ENCODE measurements at places on chromosomes 16 and 17.

DNA sequence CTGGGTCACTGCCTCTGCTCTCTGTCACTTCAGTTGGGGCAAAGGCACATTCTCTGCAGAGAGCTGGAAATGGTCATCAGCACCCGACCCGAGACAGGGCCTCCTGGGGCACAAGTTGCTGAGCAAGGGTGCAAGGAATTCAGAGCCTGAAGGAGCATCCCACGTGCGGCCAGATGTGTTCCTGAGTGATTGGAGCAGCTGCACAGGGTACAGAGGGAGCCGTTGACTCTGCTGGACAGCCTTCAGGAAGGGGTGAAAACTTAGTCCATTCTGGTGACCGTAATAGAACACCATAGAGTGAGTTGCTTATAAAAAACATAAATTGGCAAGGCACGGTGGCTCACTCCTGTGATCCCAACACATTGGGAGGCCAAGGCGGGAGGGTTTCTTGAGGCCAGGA, 106.8 kb downstream of the CCDC182 start:
- DNase-seq: no peak

DNA sequence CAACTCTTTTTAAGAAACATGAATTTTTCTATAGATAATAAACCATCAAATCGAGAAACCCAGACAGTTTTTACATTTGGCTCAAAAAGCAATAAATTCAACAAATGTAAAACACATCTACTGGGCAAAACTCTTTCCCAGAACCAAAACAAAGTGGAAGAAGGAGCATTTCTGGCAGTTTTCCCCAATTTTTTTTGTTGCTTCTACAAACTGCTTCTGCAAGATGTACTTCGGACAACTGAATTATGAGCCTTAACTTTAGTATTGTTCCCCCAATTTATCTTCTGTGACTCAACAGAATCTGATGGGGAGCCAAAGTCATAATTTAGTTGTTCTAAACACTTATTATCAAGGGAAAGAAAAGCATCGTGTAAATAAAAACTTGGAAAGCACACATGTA, 1047.2 kb downstream of the CDH11 start:
- DNase-seq: no peak

DNA sequence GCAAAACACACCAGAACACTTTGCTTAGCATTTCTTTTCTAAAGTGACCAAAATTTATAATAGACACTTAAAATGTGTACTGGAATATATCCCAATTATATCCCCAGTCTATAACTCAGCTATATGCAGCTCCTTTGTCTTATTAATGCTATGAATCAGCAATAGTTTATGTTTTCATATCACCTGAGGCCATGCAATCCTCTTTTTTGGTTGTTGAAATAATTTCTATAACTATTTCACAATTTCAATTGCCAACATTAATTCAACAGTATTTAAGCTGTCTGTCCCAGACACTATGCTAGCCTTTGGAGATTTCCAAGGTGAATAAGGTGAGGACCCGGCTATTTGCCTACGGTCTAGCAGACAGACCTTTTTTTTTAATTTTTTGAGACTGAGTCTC, 17.2 kb upstream of the BMERB1 start:
- DNase-seq: no peak

GRCh38 chr17:37221865-37222264, 153.9 kb upstream of the C17orf78 start:
- no peak for DNase-seq

DNA sequence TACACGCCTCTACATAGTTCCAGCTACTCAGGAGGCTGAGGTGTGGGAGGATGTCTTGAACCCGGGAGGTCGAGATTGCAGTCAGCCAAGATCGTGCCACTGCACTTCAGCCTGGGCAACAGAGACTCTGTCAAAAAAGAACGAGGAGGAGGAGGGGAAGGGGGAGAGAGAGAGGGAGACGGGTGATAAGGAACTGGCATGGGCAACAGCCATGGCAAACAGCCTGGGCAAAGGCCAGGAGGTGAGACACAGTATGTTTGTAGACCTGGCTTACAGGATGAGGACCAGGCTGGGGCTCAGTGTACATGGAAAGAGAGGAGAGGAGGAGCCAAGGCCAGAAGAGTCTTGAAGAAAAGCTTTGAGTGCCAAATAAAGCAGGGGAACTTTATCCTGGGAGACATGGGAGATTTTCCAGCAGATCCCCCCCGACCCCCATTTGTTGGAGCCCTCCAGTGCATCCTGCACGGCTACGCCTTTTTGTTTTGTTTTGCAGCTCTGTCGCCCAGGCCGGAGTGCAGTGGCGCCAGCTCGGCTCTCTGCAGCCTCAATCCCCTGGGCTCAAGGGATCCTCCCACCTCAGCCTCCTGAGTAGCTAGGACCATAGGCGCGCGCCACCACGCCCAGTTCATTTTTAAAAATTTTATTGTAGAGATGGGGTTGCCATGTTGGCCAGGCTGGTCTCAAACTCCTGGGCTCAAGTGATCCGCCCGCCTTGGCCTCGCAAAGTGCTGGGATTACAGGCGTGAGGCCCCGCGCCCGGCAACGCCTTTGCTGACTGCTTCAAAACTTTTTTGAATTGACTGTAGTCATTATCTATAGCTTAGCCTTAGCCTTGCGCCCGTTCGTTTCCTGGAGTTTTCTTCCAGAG, 1.3 kb upstream of the ALKBH5 start:
- peak; percentile 8 for DNase-seq

DNA sequence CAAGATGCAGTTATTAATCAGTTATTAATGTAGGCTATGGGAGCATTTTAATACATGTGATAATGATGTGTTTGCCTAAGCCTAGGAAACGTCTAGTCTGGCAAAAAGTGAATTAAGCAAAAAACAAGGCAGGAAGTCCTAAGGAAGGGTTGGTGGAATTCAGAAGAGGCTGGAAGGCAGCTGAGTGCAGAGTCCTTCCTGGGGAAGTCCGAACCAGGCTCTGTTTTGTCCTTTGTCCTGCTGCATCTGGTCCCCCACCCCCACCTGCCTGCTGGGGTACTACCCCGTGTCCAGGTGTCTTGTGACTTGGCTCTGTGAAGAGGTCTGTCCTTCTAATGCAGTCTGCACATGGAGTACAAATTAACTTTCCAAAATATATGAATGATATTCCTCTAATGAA, 1.5 kb upstream of the MYH10 start:
- no peak for DNase-seq

GRCh38 chr16:6483469-6484033, 849.1 kb upstream of the RBFOX1 start:
- DNase-seq: no peak

DNA sequence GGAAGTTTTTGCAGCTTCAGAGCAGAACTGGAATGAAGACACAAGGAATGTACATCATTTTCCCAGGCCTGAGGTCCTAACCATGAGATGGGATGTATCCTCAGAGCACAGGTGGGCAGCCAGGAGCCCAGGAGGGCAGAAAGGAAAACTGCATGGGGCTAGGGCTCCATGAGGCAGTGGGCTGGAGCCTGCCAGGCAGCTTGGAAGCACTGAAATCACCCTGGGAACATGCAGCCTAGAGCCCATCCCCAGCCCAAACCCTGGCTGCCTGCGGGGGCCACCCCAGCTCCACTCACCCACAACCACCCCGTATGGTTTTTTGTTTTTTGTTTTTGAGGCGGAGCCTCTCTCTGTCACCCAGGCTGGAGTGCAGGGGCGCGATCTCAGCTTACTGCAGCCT, 86.2 kb upstream of the SIAH1 start:
- DNase-seq: no peak

DNA sequence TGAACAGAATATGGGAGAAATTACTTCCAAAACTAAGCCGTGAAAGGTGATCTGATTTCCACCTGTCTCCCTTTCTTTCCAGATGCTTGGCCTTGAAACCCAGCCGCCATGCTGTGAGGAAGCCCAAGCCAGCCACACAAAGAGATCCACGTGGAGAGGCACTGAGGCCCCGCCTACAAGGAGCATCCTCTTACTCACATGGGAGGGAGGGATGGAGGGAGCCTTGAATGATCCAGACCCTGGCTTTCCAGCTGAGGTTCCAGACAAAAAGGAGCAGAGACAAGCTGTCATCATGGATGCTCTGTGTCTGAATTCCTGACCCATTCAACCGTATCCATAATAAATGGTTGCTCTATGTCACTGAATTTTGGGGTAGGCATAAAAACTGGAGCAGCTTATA, 48.9 kb upstream of the HAPSTR1 start:
- no peak for DNase-seq

GRCh38 chr17:37735165-37735564, 9.7 kb downstream of the HNF1B start:
- DNase-seq: no peak

DNA sequence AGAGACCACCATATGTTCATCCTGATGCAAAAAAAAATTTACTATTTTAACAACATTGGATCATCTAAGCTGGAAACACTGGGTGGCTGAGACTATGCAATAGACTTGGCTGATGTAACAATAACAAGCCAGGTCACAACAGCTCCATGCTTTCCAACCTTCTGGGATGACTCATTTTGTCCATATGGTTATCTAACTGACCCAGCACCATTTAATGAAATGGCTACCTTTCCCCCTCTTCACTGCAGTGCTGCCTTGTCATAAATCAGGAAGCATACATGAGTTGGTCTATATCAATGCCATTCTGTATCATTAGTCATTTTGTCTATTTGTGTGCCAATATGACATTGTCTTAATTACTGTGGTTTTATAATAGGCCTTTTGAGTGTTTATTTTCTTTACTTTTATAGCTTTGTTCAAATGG, 217.6 kb upstream of the KCNJ16 start:
- no peak for DNase-seq

GRCh38 chr16:77551357-77551756, 116.5 kb upstream of the ADAMTS18 start:
- DNase-seq: no peak

GRCh38 chr16:24146518-24146917, 109.6 kb upstream of the CACNG3 start:
- no peak for DNase-seq

- DNase-seq: no peak
These were observed 94.2 kb downstream of the NTN1 start for GRCh38 chr17:9115214-9116191.

DNA sequence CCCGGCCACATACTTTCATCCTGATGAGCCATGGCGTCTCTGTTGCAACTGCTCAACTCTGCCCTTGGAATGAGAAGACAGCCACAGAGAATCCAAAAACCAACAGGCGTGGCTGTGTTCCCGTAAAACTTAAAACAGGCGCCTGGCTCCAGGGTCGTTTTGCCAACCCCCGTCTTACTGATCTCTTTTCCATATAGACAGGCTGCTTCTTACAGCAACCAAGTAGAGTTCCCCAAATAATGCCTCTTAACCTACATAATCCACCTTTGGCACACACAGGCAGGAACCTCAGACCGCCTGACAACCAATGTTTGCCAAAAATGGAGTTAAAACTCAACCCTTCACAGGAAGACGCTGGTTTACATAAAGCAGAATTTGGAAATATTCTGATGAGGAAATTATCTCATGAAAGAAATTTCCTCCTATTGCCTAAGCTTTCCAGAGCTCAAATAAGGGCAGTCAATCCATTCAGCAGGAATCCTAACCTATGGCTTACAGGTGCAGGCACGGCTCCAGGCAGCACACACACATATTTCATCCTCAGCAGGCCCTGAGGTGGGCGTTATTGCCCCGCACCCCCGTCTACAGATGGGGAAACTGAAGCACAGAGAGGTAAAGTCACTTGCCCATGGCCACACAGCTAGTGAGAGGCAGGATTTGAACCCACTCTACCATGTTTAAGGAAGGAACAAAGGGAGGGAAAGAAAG, 35.8 kb downstream of the LITAF start:
- no peak for DNase-seq

All from activated T-helper 1 cell treated with anti-CD3 and anti-CD28 coated beads, Interleukin-2, amount 50 U/mL, for 16 hours (primary cell).